SJSA1 (cell line): ENCODE measurements at places on chromosomes 12 and 14. TPM values are rescaled to one million over a fixed set of nuclear protein-coding genes. Genes with fewer than 3 reads are reported as not detected.

GRCh38 chr12:115305867-115306266, 621.9 kb upstream of the TBX3 start:
- no peak for DNase-seq

DNA sequence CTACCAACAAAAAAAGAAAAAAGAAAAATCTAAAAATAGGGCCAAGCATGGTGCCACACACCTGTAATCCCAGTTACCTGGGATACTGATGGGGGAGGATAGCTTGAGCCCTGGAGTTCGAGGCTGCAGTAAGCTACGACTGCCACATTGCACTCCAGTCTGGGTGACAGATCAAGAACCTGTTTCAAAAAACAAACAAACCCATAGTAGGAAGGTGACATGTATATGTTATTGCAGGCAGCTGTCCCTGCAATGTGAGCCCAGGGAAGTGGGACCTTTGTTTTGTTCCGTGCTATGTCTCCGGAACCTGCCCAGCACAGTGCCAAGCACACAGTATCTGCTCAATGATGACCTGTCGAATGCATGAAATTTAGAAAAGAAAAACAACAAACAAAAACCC, 37.2 kb upstream of the YY1 start:
- no peak for DNase-seq

DNA sequence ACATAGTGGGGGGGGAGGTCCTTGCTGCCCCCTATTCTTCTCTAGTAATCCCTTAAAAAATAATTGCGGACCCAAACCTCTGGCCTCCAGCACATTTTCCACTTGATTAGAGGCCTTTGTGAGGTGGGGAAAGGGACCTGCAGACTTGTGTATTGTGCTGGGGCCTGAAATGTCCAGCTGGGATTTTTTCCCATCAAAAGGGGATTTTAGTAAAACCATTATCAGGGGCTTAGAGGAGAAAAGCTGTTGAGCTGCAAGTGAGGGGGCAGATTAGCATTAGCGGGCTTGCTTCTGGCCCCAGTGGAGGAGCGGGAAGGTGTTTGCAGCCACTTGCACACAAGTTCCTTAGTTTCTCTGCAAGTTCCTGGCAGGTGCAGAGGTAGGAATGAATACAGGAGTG, 13.9 kb downstream of the FBXL14 start:
- DNase-seq, result no peak

DNA sequence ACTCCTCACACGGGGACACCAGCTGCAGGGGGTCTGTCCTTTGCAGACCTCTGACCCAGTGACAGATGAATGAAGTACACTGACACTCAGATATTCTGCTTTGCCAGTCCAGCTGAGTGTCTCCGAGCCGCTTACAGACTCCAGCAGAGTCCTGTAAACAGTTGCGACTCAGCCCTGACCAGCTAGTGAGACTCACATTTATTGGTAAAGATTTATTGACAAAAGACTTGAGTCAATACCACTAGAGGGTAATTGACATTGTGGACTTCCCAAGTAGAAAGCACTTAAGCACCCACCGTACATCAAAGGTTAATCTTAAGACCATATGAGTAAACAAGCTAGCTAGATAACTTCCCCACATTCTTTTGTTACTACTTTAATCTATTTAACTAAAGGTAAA, 9.8 kb upstream of the FKBP4 start:
- no peak for DNase-seq

- no peak for DNase-seq
Observed at GRCh38 chr12:93447555-93448290, 6.0 kb upstream of the UBE2N start.

DNA sequence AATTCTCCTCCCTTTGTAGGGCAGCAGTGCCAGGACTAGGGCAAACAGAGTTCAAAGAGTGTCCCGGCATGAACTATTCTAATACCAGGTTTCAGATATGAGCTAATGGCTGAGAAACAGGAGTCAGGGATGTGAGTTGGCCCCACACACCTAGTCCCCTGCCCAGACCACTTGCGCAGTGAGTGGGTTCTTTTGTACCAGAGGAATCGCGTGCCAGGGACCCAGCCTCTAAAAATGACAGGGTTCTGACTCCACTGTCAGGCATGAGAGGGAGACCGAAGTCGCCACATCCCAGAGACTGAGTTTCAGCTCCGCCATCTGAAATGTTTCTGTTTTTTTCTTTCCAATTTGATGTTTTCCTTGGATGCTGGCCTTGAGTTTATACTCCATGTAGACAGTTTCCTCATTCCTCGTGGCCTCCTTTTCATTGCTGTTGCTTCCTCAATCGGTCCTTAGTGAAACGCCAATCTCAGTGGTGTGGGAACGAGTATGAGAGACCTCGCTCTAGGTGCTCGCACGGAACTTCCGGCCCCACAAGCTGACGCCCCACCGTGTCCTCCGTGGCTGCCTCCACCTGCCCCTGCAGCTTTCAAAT, 31.5 kb downstream of the FBXL14 start:
- DNase-seq, result peak; percentile 46

DNA sequence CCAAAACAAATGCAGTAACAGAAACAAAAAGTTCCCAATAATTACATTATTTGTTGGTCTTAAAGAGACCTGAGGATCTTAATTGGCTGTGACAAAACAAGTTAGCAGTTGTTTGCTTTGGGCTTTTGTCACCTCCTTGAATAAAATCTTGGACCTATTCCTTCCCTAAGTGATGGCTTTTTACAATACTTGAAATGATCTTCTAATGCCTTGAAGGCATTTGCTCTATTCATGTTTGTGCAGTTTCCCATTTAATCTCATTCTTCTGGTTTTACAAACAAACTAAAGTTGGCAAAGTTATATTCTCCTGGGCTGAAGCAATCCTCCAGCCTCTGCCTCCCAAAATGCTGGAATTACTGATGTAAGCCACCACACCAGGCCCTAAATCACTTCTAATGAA, 98.8 kb downstream of the OSBPL8 start:
- DNase-seq, result no peak

GRCh38 chr12:56678852-56679251, 9.2 kb downstream of the PTGES3 start:
- DNase-seq, result no peak

DNA sequence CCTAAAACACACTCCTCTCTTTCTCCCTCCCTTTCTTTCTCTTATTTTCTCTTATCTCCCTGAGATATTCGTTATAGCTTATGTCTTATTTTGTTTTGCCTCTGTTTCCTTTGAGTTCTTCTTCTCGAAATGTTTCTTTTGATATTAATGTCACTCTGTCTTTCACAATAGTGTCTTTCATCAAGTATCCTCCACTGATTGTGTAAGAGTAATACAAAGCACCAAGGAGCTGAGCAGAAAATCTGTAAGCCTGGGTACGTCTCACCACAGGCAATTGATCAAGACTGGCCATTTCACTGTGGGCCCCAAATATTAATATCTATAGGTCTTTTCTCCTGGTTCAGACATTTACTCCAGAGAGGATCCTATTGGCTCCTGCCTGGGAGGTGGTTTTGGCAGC, 4.8 kb upstream of the LYZ start:
- no peak for DNase-seq

GRCh38 chr14:89430391-89431236, 13.6 kb upstream of the FOXN3 start:
- peak; percentile 71 for DNase-seq

- no peak for DNase-seq
Observed at GRCh38 chr12:90393652-90394051, 561.3 kb downstream of the CCER1 start.

DNA sequence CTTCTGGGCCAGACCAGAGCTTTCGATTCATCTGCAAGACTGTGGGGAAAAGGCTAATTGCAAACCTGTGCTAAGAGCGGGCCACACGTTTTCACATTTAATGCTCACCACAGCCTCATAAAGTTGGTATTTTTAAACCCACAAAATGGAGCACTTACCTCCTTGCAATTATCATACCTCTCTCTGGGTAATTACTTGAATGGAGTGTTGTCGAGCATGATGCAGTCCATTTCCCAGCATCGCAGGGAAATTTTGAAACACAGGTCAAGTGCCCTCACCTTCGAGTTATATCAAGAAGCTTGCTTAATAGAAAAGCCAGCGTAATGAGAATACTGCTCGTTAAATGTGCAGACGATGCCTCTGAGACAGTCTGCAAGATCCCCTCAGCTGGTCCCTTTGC, 8.8 kb upstream of the IFI27L2 start:
- no peak for DNase-seq

DNA sequence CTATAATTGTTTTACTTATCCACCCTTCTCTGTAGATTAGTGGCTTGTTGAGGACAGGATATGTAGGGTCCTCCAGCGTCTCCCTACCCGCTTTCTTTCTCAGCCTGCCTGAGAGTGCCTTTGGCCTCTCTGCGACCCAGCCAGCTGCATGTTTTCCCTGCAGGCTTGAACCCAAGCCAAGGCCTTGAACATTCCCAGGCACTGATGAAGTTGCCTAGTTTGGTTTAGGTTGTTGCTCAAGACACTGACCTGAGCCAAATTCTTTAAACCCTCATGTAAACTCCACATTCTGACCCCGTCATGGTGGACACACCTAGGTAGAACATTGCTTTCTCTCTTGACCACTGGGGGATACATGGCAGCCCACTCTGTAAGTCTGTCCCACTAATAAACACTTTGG, 33.4 kb upstream of the TXNRD1 start:
- no peak for DNase-seq

- no peak for DNase-seq
Observed at GRCh38 chr14:92724516-92725340, 23.7 kb downstream of the LGMN start.

GRCh38 chr14:92646952-92647796, 101.3 kb downstream of the LGMN start:
- no peak for DNase-seq

- DNase-seq, result no peak
Observed at GRCh38 chr12:57008178-57008577, 1.8 kb upstream of the ZBTB39 start.

- DNase-seq, result no peak
Observed at GRCh38 chr12:82300611-82301010, 57.6 kb downstream of the CCDC59 start.

- DNase-seq, result no peak
Observed at GRCh38 chr12:14883686-14884085, 2.0 kb downstream of the MGP start.

DNA sequence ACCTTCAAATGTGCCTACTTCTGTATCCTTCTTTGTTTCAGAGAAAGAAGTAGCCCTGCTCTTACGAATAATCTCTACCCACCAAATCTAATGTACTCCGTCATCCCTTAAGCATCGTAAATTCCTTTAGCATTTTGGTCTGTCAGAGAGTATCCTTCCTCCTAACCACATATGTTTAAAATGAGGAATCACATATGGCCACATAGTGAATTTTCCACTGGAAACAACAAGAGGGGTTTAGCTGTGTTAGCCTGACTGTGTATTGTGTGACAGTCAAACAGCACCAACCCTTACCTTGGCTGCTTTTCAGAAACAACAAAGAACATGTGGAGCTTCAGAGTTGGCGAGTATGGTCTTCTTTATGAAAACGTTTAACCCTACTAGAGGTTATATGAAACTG, 5.5 kb downstream of the LUM start:
- peak; percentile 88 for DNase-seq

DNA sequence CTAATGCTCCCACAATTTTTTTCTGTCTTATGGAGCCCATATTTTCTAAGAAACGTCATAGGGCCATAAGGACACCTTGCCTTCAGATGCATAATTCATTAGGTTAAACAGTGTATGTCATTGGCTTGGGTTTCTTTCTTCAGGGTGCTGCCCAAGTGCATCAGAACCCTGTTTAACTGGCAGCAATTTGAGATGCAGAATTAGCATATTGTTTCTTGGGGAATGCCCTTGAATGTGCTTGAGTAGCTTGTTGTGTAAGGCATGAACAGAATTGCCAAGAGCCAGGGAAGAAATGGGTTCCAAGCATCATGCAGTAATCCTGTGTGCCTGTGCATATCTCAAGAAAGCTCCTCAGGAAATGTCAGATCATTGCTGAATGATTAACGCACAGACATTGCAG, 277.2 kb downstream of the SYT1 start:
- no peak for DNase-seq

DNA sequence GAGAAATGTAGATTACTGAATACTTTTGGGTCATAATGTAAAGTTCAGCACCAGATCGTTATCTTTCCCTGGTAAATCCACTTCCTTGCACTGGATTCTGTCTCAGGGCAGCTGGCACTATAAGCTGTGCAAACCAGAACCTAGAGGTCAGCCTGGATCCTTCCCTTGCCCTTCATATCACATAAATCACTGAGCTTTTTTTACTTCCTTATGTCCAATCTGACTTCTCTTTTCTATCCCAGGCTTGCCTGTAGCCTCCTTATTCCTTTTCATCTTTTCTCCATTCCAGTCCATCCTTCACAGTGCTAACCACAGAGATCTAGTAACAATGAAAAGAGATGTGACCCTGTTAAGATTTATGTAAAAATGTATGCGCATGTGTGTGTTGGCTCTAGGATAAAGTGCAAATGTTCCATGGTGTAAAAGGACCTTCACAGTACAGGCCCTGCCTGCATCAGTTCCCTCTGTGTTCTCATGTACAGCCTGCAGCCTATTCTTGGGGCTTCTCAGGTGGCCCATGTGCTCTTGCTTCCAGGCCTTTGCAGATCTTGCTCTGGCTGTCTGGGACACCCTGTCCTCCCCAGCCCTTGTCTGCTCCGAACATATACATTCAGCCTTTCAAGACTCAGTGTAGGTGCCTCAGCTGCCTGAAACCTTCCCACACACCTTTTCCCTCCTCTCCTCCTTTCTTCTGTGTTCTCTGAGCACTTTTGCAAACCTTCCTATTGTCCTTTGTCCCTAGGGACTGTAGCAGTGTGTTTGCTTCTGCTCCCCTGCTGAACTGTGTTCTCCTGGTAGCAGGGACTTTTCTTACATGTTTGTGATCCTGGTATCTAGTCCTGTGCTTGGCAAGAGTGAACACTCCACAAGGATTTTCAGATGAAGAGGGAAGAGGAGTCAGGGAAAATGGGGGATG, 30.0 kb downstream of the PELI2 start:
- no peak for DNase-seq

DNA sequence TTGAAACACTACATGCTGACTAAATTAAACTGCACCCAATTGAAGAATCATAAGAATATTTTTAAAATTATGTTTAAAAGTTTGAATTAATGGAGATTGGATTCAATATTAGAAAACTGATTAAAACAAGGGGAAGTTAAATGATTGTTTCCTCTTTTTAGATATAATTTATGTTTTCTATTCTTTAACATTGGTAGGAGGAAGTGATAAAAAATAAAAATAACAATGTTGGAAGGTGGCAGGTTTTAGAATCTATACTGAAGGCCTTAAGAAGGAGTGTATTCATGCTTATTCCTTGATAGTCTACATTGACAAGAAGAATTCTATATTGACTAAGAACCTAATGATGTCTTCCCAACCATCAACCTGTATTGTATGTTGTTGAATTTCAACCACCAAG, 168.1 kb downstream of the PDZRN4 start:
- no peak for DNase-seq

GRCh38 chr12:116524964-116525379, 34.2 kb upstream of the MAP1LC3B2 start:
- DNase-seq, result peak; percentile 59

- no peak for DNase-seq
Observed at GRCh38 chr12:122250047-122250446, 16.2 kb downstream of the VPS33A start.

PZP gene
- not detected in 2 replicates for total RNA-seq

GPR84 gene
- total RNA-seq, result not detected in 2 replicates

WIF1 gene
- not detected in 2 replicates for total RNA-seq

CELA1 gene
- total RNA-seq, result 0.56 and 1.2 TPM in 2 replicates

PAPLN gene
- total RNA-seq, result 0.38 and 2.4 TPM in 2 replicates

PMCH gene
- total RNA-seq, result not detected in 2 replicates

KRT75 gene
- total RNA-seq, result not detected in 2 replicates

CYP27B1 gene
- total RNA-seq, result 12.9 and 21.9 TPM in 2 replicates

ACSM4 gene
- total RNA-seq, result not detected in 2 replicates

HHIPL1 gene
- total RNA-seq, result 0.42 TPM in 1 of 2 replicates, not detected in the other

STAB2 gene
- not detected in 2 replicates for total RNA-seq

ABCD2 gene
- not detected in 2 replicates for total RNA-seq

TGM1 gene
- 0.76 TPM in 1 of 2 replicates, not detected in the other for total RNA-seq

LMNTD1 gene
- total RNA-seq, result 1.0 and 1.9 TPM in 2 replicates
